Hair follicular keratinocyte (primary cell): ENCODE measurements at places on chromosomes 7 and 10. TPM values are rescaled to one million over a fixed set of nuclear protein-coding genes. Genes with fewer than 3 reads are reported as not detected.

RBM17 gene
- total RNA-seq = 24.8 and 40.2 TPM in 2 replicates

DNAJC30 gene
- total RNA-seq = 2.6 and 3.9 TPM in 2 replicates

VPS37D gene
- total RNA-seq = 2.3 and 2.9 TPM in 2 replicates

ZNF727 gene
- total RNA-seq = 0.23 TPM in 1 of 2 replicates, not detected in the other

ITPRID1 gene
- total RNA-seq = not detected in 2 replicates

MYOZ1 gene
- total RNA-seq = 0.11 and 0.86 TPM in 2 replicates

CHCHD3 gene
- total RNA-seq = 50.3 and 62.3 TPM in 2 replicates

FGL2 gene
- total RNA-seq = 0.15 and 0.23 TPM in 2 replicates

MMD2 gene
- total RNA-seq = not detected in 2 replicates

PARP12 gene
- total RNA-seq = 27.8 and 34.6 TPM in 2 replicates

CYCS gene
- 73.3 and 115 TPM in 2 replicates for total RNA-seq

ZNF800 gene
- 9.8 and 12.3 TPM in 2 replicates for total RNA-seq

HOXA10 gene
- total RNA-seq = 1.1 and 4.5 TPM in 2 replicates

SORCS1 gene
- not detected in 2 replicates for total RNA-seq

SSMEM1 gene
- total RNA-seq = not detected in 2 replicates

PCGF6 gene
- 9.6 and 16.6 TPM in 2 replicates for total RNA-seq

HMX3 gene
- total RNA-seq = not detected in 2 replicates
